ENCODE measurements at places on chromosomes 6 and 20.

DNA sequence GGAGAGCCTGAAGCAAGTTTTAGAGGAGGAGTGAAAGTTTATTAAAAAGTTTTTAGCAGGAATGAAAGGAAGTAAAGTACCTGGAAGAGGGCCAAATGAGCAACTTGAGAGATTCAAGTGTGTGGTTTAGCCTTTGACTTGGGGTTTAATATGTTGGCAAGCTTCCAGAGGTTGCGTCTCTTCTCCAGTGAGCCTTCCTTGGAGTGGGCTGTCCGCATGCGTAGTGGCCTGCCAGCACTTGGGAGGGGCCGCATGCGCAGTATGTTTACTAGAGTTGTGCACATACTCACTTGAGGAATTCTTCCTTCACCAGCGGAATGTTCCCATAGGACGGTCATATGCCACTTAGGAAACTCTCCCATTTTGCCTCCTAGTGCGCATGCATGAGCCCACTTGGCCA is 235.2 kb downstream of the ALDH8A1 start:
- DNase-seq = no peak

- DNase-seq = no peak
Measured at GRCh38 chr6:156859686-156860085, 82.5 kb downstream of the ARID1B start.

- DNase-seq = no peak
Measured at GRCh38 chr6:169420912-169421543, 167.4 kb upstream of the THBS2 start.

- no peak for DNase-seq
Measured at GRCh38 chr6:130473886-130474285, 108.1 kb downstream of the TMEM200A start.

GRCh38 chr6:12114055-12114503 is 102.0 kb downstream of the HIVEP1 start:
- DNase-seq = no peak

All from stimulated activated CD8-positive, alpha-beta memory T cell treated with anti-CD3 and anti-CD28 coated beads, Interleukin-12 subunit alpha, Interleukin-12 subunit beta, amount 100 ng/mL, for 1 hour (primary cell).